ENCODE measurements at places on chromosomes 7 and 10.

- DNase-seq: no peak
Measured at GRCh38 chr7:35261041-35261440, 7.1 kb upstream of the TBX20 start.

GRCh38 chr7:76196786-76197185 lies 4.9 kb upstream of the SRRM3 start:
- no peak for DNase-seq

DNA sequence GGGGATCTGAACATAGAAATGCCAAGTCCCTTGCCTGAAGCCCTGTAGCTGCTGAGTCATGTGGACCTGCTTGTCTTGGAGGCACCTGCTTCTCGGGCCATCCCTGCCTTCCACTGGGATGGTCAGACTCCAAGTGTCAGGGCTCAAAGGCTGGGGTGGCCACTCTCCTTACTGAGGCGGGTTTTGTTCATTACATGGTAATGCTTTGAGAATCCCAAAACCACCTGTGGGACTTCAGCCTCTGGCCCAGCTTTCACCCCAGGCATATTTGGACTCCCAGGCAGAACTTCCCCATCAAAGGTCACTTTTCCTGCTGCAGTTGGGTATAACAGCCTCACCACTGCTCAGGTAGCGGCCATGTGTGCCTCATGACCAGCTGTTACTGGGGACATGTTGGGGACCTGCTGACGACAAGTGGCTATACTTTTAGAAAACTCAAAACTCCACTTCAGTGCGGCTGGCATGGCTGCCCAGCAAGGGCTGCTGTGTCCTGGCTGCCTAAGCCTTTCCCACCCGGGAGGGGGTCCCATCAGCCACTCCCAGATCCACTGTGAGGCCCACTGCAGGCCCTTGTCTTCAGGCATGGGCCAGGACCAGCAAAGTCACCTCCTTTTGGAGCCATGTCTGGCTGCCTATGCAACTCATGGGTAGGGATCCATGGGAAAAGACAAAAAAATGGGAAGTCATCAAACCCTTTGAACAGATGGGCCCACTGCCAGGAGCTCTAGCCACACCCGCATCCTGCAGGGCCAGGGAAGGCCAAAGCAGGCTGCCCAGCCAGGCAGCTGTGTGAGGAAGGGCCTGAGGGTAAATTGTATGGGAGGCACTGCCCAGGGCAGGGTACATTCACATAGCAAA lies 96.7 kb downstream of the ARHGAP22 start:
- DNase-seq: no peak

DNA sequence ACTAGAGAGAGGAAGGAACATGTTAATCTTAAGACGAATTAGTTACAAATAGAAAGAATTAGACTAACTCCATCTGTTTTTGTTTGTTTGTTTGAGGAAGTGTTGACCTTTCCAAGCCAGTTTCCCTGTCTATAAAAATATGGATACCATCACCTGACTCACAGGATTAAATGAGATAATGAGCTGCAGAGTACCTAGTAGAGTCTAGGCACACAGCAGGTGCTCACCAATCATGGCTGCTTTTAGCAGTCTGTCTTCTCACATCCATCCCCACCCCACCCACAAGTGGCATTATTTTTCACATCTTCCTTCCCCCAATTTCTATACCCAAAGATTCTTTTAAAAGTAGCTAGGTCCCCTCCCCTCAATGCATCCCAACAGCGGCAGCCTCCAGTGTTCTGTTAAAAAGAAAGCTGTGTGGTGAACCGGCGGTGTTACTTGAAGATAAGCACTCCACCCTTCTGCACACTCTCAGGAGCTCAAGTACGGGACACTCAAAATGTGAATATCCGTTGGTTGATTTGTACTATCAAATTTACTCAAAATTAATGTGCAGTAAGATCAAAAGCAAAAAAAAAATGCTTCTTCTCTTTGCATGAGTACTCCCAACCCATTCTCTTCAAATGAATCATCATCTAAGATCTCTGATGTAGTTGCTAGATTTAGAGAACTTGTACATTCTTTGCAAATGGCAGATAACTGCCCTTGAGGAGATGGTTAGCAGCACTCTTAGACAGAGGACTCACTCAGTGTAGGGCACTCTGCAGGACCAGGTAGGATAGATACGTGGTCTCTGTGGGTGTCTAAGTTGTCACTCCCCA lies 145.4 kb upstream of the ASAH2 start:
- no peak for DNase-seq

- DNase-seq: no peak
Measured at GRCh38 chr10:86658751-86659150, 4.4 kb downstream of the OPN4 start.

- DNase-seq: no peak
Measured at GRCh38 chr7:21430575-21430954, 2.7 kb downstream of the SP4 start.

DNA sequence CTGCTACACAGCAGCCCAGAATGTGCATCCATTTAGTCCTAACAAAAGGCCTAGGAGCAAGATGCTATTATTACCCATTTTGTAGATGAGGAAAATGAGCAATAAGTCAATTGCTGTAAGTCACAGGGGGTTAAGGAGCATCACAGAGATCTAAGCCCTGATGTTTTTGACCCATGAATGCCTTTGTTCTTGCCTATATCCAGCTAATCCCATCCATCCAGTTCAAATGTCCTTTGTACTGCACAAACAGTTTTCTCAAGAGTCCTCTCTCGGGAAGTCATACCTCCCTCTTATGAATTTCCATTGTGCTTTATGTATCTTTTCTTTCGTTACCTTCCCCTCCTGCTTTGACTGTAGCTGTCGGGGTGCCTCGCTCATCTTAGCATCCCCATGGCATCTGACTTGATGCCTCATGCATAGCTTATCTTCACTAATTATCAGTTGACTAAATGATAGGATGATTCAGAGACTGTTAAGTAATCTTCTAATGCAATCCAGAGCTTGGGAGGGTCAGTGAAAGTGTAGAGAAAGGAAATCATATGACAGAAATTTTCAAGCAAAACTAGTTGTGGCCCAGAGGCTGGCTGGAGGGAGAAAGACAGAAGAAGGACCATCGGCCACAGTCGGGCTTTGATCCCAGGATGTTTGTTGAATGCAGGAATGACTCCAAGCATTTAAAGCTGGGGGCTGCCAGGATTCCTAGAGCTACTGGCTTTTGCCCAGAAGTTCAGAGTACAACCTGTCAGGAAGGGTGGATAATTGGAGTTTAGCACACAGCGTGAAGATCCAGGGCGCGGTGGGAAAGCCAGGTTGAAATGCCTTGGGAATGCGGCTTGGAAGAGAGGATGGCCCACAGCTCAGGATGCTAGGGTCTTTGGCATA lies 23.5 kb downstream of the BLVRA start:
- DNase-seq: no peak

Data from SW 1271 (cell line).